ENCODE measurements at places on chromosomes 2 and 18.

- no peak for DNase-seq
Observed at GRCh38 chr2:161992531-161992930, 81.5 kb downstream of the DPP4 start.

- DNase-seq: no peak
Observed at GRCh38 chr2:152405206-152406118, 70.5 kb downstream of the FMNL2 start.

DNA sequence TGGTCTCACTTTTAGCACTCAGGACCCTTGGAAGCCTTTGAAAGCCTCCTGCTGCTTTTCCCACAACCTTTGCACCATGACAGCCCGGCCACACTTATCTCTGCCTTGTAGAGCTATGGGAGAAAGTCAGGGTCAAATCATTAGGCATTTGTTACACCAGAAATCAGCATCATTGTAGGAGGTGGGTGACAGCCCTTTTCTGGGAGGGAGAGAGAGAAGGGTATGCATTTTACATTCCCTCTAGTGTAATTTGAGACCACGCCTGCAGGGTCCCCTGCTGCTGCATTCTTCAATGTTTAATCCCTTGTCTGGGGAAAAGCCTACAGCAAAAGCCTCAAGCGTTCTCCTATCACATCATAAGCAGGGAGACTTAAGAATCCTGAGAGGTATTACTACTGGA is 766.8 kb upstream of the FAM98A start:
- DNase-seq: no peak

DNA sequence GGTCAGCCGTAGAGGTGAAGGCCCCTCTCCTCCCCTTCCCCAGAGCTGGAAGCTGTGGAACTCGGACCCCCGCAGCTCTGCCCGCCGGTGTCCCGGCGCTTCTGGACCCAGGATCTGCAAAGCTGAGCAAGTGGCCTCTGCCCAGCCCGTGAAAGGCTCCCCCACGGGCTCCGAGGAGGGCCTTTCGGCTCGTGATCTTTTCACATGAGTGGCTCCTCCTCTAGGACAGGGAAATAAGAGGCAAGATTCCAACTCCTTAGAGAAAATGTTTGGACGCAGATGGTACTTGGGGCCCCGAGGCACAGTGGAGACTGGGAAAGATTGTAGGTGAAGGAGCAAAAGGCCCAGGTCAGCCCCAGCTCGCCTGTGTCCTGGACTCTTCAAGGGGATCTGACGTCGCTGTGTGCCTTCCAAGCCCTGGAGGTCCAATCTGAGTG is 48.2 kb upstream of the SP3 start:
- DNase-seq: peak; percentile 62

DNA sequence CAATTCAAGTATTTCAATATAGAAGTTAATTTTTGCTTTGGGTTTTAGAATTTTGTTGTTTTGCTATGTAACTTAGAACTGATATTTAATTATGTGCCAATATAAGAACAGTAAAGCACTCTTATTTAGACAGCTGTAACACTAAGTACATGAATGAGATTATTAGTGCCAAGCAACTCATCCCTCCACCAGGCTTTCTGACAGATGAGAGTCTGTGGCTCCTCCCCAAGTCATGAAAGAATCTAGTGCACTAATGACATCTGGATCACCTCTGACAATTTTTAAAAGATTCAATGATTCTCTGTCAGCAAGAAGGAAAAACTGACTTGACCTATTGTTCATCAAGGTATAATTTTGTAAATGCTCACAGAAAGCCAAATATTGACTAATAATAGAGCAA is 67.8 kb downstream of the TMEFF2 start:
- no peak for DNase-seq

- DNase-seq: no peak
Observed at GRCh38 chr2:54866868-54867267, 143.4 kb downstream of the EML6 start.

DNA sequence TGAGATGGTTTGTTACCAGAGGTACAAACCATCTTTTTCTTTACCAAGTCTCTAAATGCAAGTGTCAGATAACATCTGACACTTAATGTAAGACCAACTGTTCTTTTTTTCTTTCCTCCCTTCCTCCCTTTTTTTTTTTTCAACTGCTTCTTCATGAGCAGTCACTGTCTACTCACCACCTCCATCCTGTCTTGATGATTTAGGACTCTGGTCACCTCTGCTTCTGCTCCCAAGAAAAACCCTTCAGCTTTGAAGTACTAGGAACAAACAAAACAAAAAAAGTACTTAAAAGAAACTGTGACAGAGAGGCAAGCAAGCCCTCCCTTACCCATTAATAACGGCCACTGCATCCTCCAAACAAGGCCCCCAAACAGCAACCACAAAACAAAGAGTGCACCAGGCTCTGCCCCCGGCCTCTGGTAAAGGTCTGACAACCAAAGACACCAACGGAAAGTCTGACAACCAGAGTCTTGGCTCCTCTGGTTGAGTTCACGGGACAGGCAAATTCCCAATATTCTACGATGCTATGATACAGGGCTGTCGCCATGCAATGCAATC is 141.0 kb downstream of the ARL4C start:
- no peak for DNase-seq

DNA sequence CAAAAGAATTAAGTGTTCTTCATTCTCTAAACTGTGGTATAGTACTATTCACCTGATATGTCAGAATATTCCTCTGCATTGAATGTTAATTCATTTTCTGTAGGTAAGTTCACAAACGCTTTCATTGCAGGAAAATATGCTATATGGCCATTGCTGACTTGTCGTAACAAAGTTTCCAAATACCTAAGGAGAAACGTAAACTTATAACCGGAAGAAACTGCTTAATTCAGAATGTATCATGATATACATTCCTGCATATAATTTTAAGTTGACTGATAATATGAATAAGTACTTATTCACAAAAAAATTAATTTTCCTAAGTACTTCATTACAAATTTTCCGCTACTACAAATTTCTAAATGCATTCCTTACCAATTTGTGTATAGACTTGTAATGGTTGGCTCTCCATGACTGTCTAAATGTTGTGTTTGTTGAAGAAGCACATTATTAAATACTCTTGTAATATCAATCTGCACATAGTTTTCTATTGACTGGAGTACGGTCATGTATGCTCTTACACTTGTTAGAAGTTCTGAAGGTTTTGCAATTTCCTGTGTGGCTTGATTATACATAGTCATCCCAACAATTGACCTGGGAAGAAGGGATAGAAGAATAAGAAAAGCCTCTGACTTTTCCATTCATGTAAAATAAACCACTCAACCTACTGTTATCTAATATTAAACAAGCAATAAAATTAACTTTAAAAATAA is 85.4 kb downstream of the NCKAP1 start:
- DNase-seq: no peak

DNA sequence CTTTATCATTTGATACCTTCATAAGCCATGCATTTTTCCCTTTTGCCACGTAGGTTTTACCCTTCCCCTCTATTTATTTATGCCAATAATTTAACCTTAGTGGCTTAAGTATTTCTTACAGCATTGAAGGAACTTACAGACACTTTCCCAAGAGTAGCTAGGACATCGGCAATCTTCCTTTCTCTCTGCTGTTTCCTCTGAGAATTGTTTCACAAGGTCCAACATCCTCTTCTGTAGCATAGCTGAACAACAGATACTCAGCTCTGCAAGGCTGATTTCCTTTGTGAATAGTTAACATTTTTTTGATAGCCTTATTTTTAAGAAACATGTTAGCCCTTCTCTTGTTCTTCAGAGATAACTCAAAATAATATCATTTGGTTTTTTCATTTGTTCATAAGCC is 1.1 kb upstream of the GCA start:
- no peak for DNase-seq

- DNase-seq: no peak
Observed at GRCh38 chr2:124973396-124973795, 948.3 kb downstream of the CNTNAP5 start.

DNA sequence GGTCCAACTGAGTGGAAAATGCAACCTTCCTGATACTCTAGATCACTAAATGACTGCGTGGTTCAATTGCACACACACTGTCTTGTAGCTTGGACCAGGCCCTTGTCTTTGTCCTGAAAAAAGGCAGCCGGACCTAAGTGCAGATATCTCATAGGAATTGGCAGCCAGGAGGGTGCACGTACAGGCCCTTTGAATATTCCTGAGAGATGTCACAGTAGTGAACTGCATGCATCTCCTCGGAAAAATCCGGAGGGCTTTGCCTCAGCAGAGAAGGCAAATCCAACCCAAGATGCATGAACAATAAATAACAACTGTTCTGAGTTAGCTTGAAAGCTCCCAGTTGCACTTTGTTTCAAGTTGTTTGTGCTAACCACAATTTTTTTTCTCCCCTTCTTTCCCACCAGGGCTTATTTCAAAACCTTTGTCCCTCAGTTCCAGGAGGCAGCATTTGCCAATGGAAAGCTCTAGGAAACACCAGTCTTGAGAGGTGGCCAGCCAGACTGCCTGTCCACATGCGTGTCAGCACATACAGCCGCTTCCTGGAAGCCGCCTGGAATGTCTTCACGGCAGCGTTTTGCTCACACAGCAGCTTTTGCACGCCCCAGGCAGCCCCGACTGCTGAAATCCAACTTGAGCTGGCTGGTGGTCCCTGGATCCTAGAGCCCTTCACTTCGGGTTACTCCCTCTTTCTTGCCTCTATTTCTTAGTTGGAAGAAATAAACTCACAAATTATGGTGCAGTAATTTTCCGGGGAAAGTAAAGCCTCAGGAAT is 54.4 kb upstream of the FOSL2 start:
- DNase-seq: peak; percentile 80

- DNase-seq: no peak
Observed at GRCh38 chr18:49677081-49677480, 115.2 kb downstream of the LIPG start.

- DNase-seq: no peak
Observed at GRCh38 chr2:160812830-160813505, 319.4 kb upstream of the RBMS1 start.

DNA sequence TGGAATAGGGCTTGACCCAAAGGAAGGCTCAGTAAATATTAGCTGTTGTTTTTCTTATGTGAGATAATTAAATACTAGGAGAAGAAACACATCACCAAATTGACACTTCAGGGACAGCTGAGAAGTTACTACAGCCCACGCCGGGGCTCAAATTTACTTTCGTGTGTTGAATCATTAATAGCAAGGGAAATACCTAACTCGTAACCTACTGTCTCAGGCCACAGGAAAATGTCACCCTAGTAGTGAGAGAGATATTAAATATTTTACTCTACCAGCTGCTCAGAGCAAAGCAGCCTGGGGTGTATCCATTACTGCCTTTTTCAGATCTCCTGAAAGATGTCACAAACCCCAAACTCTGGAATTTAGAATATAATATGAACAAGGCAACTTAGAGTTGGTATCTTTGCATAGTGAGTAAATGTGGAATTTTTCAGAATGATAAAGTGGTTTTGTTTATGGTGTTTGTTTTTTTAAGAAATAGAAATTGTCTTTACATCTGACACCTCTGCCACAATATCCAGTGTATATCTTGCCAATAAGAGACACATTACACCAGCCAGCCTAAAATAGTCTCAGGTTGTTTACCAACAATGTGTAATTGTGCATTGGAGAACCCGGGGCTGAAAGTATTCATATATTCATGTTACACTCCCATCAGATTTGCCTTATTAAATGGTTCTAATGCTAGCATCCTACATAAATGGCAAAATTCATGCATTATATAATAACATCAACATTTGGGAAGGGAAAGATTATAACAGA is 48.4 kb downstream of the ATP8B1 start:
- no peak for DNase-seq

DNA sequence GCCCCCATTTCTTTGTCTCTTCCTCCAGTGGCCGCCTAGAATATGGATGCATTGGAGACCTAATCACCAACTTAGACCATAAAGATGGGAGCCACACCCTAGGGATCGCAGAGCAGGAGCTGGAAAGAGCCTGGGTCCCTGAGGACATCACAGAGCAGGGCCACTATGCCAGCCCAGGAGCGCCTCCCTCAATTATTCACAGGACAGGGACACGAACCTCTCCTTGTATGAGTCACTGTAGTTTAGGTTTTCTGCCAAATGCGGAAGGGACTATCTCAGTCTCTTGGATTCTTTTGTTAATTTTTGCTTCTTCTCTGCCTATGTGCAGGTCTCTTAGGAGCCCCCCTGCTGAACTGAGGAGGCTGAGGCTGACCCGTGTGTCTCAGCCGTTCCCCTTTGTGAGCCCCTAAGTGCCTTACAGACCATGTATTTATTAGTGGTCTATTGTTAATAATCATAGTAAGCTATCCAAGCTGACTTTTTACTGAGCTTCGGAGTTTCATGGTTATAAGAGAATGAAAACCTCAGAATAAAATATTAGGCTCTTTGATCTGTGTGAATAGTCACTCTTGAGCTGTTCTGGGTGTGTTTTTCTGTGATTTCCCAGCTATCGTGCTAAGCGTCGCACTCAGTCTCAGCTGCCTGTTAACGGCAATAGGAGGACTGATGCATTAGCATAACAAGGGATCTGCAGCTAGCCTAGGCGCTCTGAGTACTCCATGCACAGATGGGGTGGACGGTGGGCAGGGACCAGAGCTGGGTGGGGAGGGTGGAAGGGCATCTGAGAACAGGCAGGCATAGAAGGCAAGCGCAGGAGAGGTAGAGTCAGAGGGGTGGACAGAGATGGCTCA is 12.7 kb upstream of the PTPN4 start:
- no peak for DNase-seq

GRCh38 chr18:54919412-54919811 is 39.8 kb downstream of the CCDC68 start:
- DNase-seq: no peak

DNA sequence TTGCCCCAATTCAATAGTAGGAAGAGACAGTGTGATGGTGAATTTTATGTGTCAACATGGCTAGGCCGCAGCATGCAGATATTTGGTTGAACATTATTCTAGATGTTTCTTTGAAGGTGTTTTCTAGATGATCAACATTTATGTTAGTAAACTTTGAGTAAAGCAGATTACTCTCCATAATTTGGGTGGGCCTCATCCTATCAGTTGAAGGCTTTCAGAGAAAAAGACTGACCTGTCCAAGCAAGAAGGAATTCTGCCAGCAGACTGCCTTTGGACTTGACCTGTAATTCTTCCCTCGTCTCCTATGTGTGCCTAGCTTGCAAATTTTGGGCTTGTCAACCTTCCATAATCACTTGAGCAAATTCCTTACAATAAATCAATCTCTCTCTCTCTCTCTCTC is 8.3 kb upstream of the GRP start:
- no peak for DNase-seq

- DNase-seq: no peak
Observed at GRCh38 chr18:72823345-72823744, 44.4 kb downstream of the NETO1 start.

GRCh38 chr2:17791121-17791816 is 25.0 kb upstream of the MSGN1 start:
- no peak for DNase-seq

DNA sequence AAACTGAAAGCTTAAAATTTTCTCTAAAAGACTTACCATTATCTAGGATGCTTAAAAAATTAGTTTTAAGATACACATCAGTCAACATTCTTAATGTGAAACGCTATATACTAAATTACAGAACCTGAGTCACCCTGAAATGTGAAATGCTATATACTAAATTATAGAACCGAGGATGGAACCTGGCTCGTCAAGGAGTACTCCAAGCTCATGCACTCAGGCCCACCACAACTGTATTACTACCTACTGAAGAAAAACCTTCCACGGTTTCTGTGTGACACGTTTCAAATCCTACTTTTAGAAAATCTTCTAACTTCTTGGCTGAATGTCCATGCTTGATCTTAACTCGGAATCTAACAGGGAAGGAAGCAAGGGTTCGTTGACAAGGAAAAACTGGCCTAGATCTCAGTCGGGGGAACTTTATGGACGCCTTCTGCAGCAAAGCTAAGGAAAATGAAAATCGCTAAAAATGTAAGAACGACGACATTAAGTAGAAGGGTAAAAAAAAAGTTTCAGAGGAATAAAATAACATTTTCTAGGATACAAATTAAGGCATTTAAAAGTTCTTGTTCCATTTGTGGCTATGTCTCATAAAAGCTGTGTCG is 1.4 kb downstream of the PRKD3 start:
- no peak for DNase-seq
